Activated naive CD4-positive, alpha-beta T cell treated with anti-CD3 and anti-CD28 coated beads, Interleukin-2, amount 50 U/mL, for 16 hours (primary cell): ENCODE measurements at places on chromosomes 2 and 18.

DNA sequence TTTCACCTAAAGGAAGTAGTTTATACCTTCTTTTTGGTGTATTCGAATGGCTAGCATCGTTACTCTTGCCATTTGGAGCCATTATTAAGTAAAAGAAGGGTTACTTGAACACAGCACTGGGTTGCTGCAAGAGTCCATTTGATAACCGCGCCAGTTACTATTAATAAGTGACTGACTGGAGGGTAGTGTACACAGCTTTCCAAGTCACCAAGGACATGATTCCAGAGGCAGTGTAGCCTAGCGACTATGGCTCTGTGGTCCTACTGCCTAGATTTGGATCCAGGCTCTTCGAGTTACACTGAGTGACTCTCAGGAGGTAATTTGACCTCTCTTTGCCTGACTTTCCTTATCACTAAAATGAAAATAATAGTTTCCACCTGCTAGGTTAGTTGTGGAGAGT, 206.8 kb downstream of the MEIS1 start:
- DNase-seq: no peak

GRCh38 chr2:8267048-8267447, 414.8 kb upstream of the ID2 start:
- no peak for DNase-seq

- DNase-seq: no peak
Measured at GRCh38 chr18:22332590-22332989, 85.1 kb downstream of the CTAGE1 start.

DNA sequence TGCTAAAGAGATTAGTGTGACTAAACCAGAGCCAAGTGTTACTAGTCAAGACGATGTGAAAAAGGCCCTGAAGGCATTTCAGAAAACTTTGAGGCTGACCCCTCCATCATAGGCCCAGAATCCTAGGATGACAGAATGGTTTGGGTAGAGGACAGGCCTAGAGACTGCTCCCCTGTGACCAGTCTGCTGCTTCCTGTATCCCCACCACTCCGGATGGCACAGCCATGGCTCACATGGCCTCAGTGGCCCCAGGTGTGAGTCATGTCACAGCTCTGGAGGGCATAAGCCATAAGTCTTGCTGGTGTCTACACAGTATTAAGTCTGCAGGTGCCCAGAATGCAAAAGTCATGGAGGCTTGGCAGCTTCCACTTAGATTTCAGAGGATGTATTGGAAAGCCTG, 12.4 kb upstream of the STAT1 start:
- no peak for DNase-seq

DNA sequence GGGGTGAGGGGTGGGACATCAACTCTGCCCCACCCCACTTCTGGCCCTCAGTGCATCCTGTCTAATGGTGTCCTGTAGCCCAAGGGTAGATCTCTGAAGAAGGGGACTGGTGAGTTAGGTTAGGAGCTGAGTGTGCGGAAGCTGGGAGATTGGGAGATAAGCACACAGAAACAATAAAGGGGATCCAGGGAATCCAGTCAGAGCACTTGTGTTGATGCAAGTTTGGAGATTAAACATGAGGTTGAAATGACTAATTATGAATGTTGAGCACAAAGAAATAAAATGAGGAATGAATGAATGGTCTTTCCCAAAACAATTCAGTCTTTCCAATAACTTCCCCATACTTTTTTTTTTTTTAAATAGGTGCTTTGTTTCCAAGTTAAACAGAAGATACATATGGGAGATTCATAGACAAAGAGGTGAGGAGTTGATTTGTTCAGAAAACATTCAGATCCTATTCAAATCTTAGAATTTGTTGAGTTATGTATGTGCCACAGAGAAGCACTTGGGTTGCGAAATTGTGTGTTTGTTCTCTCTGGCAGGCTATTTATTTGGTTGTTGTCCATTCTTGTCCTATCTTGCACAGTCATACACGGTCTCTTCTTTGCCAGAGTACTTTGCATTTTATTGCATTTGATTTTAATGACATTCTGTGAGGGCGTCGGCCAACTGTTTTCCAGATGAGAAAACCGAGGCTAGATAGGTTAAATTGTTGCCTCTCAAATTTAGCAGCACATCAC, 31.6 kb upstream of the NABP1 start:
- DNase-seq: no peak

DNA sequence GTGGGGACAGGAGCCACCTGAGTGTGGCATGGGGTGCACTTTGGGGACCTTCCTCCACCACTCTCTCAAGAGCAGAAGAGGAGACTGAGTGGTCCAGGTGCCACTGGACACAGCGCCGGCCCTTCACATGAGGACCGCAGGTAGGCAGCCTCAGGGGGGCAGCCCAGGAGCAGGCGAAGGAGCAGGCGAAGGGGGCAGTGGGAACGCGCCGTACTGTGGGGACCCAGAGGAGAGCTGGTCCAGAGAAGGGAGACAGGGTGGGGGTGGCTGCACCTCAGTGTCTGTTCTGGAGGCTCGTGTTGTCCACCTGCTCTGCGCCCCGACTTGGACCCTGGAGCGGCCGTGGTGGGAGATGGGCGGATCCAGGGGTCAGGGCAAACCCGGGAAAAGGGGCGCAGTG, 55.0 kb downstream of the AQP12A start:
- no peak for DNase-seq

DNA sequence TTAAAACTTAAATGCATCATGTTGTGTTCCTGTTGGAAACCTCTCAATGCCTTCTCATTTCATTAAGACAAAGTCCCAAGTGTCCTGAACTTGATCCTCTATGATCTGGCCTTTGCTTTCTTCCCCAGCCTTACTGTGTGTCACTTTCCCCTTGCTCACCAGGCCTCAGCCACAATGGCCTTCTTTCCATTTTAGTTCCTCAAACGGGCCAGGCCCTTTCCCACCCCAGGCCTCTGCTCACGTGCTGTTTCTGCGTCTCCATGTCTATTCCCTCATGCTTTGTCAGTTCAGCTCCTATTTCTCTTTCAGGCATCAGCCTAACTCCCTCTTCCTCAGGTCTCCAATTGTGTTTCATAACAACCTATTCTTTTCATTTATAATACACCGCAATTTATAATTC, 19.5 kb downstream of the CXCR4 start:
- no peak for DNase-seq

DNA sequence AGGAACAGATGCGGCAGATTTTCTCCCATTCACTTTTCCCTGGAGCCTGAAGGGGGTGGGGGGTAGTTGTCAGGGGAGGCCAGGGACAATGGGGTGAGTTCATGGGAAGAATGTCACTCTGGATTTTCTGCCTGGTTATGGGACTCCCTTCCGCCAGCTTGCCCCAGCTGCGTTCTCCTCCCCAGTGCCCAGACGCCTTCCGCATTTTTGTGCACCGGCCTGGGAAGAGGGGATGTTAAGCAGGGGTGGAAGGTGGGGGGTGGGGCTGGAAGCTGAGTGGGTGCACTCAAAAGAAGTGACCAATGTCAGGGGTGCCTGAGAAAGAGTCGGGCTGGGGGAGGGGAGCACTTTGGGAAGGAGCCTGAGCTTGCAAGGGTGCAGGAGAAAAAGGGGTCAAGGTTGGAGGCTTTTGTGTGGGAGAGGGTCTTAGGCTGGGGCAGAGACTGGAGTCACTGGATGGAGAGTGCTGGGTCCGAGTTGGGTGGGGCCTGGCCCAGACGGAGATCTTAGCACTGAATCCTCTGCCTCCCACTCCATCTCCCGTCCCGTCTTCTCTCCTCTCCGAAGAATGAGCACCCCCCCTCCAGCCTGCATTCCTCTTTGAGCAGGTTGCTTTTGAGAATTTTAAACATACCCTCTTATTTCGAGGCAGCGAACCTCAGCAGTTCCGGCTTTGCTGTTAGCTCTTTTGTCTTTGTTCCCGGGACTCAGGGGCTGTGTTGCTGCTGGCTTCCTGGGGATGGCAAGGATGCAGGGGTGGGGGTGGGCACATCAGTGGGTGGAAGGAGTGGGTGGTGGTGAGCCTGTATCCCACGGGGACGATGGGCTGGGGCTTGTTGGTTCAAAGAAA, 2.7 kb downstream of the IGFBP2 start:
- no peak for DNase-seq

DNA sequence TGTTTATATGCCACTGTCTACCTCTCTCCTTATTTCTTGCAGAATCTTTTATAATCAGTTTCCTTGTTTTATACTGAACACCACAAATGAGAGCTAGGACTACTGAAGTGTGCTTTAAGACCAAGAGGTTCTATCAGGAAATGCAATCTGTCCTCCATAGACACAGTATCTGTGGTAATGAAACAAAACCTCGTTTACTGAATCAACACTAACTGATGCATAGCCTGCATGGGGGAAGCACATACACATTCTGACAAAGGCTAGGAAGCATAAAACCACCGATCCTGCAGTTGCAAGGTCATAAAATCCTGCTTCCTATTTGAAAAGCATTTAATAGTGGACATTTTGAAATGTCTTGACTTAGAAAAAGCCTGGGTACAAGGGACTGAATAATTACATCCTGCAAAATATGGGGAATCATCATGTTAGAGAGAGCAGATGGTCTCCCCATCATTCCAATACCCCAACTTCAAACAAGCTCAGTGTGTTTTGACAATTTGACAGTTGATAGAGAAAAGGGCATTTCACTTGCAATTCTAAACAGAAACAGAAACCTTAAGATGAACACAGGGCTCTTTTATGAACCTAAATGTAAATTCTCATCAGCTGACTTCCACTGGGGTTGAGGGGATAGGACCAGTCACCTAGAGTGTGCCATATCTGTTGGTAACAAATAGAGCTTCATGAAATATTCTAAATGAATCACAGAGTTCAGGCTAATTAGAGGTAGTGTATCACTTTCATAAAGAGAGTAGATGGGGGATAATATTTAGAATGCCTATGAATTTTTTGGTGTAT, 1845.6 kb upstream of the PIK3C3 start:
- DNase-seq: no peak

GRCh38 chr2:237020090-237020489, 65.6 kb upstream of the COPS8 start:
- no peak for DNase-seq

GRCh38 chr18:45667056-45667736, 51.9 kb downstream of the SLC14A2 start:
- DNase-seq: no peak

- DNase-seq: no peak
Measured at GRCh38 chr2:45867349-45867748, 215.9 kb downstream of the PRKCE start.

- DNase-seq: no peak
Measured at GRCh38 chr2:173568054-173568453, 213.4 kb downstream of the CDCA7 start.

DNA sequence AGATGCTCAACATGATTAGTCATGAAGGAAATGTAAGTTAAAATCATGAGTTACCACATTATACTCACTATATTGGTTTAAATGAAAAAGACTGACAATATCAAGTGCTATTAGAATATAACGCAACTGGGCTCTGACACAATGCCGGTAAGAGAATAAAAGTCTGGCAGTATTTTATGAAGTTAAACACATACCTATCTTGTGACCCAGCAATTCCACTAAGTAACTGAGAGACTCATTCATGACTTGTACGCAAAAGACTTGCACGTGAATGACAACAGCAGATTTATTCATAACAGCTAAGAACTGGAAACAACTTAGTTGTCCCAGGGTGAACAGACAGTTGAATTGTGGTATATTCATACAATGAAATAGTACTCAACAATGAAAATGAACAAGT, 342.1 kb downstream of the SLC4A3 start:
- no peak for DNase-seq

DNA sequence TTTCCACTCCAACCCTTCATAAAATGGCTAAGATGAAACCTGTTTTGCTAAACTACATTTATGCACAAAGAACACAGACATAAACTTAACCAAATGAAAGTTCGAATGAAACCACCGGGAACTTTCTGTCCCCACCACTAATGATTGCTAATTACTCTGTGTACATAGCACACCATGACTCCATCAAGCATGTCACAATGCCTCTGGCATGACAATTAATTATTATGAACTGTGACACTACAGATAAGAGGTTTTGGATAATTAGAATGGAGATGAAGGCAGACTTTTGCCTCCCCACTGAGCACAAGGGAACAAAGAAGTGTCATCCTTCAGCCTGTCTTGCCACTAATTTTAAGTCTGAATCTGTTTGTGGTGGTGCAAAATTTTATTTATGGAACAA, 1.5 kb downstream of the DAPL1 start:
- no peak for DNase-seq

DNA sequence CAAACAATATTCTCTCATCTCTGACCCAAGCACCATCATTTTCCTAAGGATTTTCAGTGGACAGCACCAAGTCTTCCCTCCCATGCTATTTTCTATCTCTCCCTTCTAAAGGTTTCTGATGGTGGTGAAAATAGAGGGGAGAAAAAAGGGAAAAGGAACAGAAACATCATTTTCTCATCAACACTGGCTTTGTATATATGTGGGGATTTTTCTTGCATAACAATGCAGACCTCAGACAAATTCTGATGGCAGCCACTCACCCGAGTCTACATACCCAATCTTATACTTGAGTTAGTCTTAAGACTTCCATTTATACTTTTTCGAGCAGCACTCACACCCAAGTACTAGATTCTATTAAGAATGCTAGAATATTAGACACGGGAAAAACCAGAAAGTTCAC, 95.8 kb downstream of the TMEM163 start:
- no peak for DNase-seq

GRCh38 chr18:25137197-25137472, 214.8 kb downstream of the ZNF521 start:
- DNase-seq: no peak

DNA sequence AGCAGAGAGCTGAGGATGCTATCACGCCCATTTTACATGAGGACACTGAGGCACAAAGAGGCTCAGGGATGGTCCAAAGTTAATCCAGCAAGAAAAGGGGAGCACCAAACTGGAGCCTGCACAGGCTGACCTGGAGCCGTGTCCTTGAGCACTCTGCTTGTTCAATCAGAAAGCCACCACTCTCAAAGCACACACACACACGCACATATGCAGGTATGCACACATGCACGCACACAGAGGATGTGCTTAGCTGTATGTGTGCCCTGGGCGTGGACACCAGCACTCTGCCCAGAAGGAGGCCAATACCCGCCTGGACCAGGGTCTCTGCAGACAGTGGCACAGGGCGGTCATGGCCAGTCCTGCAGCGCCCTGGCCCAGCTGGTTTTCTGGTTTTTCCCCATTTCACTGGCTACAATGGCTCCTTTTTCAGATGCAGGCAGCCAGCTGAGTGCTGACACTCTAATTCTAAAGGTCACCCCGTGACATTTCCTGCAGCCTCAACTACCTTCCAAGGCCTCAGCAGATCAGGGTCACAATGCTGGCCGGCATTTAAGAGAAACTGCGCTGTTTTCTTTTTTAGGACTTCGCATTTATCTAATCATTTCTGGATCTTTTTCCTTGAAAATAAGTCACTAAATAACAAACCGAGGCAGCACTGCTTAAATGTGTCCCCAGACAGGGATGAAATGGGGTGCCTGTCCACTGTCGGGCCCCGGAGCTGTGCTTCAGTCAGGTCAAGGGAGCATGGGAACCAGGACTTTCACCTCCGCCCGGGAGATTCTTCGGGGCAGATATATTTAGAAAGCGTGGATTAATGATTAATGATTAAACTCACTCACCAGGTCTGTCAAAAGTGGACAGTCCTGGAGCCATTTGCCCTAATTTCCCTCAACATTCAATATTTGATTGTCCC, 104.5 kb downstream of the HDAC4 start:
- no peak for DNase-seq
